ENCODE measurements at places on chromosomes 5 and 9.

DNA sequence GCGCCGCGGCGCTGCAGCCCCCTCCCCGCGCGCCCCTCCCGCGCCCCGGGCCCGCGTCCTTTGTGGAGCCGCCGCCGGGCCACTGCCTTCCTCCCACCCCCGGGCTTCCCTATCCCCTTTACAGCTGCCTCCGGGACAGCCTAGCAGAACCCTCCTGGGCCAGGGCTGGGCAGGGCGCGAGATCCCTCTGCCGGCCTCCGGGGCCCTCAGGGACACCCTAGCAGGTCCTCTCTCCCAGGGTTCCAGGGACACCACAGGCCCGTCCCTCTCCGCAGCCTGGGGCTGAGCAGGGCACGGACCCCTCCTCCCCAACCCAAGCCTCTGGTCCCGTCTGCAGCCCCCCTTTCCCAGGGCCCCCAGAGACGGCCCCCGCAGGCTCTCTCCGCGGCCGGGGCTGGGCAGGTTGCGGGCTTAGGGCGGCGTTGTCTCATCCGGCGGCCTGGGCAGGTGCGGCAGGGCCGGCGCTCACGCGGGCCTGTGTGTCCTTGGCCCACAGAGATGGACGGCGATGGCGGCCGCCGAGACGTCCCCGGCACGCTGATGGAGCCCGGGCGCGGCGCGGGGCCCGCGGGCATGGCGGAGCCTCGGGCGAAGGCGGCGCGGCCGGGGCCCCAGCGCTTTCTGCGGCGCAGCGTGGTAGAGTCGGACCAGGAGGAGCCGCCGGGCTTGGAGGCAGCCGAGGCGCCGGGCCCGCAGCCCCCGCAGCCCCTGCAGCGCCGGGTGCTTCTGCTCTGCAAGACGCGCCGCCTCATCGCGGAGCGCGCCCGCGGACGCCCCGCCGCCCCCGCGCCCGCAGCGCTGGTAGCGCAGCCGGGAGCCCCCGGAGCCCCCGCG lies 710 bp downstream of the WNK2 start:
- DNase-seq, result no peak

- DNase-seq, result no peak
These were observed 972.8 kb downstream of the DTWD2 start for GRCh38 chr5:118015511-118015910.

DNA sequence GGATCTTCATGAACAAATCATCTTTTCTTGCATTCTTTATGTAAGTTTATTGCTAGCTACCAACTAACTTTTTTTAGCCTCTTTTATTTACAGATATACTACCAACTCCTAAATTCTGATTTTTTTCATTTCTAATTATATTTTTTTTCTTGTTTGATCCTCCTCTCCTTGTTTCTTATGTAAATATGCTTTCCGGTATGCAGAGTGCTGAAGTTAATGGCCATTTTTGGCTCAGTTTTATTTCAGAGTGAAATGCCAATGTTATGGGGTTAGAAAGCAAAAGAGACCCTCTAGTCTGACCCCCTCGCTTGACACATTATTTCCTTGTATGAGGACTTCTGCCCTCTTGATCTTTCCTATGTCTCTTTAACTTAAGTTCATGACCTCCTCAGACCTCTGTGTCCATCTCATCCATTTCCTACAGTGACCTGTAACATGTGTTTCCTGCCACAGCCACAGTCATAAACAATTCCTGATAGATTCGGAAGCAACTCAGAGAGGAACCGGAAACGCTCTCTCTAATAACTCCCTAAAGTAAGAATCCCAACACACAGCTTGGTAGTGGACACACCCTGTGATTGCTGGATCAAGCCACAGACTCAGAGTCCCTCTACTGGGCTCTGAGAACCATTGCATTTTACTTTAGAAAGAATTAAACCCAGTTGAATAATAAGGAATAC lies 42.9 kb upstream of the AFAP1L1 start:
- DNase-seq, result no peak

DNA sequence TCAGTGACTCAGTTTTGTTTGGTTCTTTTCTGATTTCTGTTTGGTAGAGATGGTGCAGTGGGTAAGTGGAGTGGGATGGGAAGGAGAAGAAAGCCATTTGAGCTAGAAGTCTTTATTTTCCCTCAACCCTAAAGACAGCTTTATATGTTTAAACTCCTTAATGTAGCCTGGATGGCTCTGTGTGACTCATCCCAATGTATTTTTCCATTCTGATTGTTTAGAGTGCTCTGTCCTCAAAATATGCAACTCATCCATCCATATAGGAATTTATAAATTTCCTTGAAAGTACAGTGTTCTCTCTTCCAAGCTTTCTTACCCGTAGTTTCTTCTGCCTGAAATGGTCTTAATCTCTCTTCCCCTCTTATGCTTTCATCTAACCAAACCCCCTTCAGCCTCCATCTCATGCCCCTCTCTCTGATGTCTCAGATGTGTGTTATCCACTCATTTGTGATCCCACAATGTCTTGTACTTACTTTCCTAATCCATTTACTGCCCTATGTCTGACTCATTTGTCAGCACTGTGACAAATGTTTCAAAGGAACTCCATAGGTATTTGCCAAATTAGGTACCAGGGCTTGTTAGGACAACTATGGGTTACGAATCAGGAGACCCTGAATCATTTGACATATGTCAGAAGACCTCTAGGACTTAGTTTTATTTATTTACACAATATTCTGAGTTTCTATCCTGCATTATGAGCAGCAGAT lies 217.5 kb upstream of the SGCD start:
- DNase-seq, result no peak
